ENCODE measurements at places on chromosomes 5 and 9.

GRCh38 chr9:96040591-96041461 lies 165.3 kb downstream of the ERCC6L2 start:
- DNase-seq = no peak

- DNase-seq = no peak
These were observed 14.7 kb downstream of the FGF18 start for GRCh38 chr5:171433982-171434676.

GRCh38 chr5:87541033-87541432 lies 128.3 kb upstream of the CCNH start:
- peak; percentile 80 for DNase-seq

DNA sequence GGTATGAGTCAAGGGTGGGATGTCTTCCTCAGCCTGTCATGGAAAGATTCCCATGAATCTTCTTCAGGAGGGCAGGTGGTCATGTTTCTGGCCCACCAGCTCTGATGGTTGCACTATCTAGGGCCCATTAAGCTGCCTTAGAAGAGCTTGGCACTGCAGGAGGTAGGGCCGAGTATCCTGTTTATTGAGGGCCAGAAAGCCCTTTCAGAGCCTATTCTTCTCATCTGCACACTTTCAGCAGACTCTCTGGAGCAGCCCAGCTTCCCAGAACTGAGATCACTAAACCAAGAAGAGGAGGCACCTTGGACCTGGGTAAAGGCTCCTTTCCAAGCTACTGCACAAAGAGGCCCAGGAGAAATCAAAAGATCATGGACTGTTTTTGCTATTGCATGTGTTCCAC lies 146.5 kb downstream of the MTX3 start:
- no peak for DNase-seq

DNA sequence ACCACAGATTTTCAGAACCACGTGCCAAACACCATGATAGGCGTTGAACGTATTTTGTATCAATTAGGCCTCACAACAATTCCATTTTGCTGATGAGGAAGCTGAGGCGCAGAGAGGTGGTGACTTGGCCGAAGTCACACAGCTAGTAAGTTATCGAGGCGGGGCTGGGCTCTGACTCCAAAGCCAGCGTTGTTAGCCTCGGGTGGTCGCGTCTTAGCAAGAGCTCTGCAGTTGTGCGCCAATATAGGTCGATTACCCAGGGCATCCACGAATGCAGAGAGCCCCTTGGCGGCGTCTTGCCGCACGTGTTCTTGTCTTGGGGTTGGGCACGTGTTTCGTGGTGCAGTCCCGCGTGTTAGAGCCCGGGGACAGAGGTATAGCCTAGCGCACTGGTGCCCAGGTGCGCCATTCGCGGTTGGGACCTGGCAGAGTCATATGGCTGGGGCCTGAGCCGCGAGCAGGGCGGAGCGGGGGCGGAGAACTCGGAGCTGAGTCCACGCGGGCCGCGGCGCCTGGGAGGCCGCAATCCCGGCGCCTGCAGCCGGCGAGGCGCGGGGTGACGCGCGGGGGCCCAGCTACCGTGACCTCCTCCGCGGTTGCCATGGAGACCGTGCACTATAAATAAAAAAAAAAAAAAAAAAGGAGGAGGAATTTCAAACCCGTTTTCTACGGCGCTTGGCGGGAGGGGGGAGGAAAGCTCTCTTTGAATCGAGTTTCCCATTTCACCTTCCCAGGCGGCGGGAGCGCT lies 62.3 kb downstream of the CXXC5 start:
- DNase-seq = peak; percentile 81

GRCh38 chr5:65440456-65440855 lies 41.3 kb downstream of the ADAMTS6 start:
- no peak for DNase-seq

DNA sequence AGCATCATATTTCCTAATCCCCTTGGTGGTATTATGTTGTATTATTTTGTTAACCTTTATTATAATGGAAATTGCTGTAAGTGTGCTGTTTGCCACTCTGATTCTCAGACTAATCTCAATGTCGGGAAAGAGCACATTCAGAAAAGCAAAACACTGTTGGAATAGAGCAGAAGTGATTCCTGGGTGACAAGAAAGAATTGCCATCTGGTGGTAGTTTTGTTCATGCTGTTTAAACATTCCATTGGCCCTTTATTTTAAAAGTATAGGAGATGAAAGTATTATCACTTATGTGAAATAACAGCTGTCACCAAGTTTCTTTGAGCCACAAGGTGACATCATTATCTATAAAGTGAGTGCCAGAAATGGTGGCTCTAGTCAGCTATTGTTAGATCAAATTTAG lies 301.3 kb upstream of the SGCD start:
- DNase-seq = no peak

- DNase-seq = no peak
These were observed 69.6 kb downstream of the CWC27 start for GRCh38 chr5:64838376-64838775.

GRCh38 chr9:134897584-134898170 lies 17.1 kb downstream of the FCN2 start:
- no peak for DNase-seq

GRCh38 chr9:36897019-36897418 lies 137.0 kb downstream of the PAX5 start:
- no peak for DNase-seq

- no peak for DNase-seq
These were observed 8.5 kb downstream of the POLR3G start for GRCh38 chr5:90483206-90483605.

DNA sequence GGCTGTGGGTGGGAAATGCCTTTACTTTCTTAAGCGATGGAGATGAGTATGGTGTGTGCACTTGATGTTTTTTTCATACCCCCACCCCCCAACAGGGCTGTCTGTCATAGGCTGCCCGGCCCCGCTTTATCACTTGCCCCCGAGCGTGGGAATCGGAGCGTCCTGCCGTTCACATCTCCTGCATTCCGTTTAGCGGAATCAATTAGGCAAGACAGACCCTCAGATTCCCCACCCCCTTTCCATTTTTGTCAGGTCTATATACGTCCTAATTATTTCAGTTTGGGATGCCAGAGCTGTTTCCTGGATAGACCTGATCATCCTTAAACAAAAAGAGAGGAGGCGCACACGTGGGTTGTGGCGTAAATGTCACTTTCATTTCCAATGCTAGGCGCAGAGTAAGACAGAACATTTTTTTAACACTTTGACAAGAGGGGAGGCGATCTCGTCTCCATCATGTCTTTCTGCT lies 217.2 kb downstream of the MEF2C start:
- DNase-seq = no peak
